ENCODE measurements at places on chromosomes 2 and 18.

DNA sequence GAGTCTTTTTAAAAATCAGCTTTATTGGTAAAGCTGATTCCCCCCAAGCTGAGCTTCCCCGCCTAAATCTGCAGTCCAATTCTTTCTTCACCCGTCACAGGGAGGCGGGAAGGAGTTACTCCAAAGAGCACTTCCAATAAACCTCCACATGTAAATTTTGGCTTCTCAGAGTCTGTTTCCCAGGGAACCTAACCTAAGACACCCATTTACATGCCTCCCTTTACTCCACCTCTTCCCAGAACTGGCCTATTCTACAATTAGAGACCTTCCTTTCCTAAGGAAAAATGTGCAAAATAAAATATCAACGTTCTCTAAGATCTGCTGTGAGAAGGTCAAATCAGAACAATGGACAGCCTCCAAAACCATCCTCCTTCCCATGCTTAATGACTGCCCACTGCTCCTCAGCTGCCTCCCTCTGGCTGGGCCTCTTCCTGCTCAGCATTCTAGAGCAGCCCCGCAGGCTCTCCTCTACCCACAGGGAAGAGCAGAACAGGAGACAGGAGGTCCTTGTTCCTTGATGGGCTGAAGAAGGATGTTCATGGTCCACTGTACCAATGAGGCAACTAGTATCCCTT lies 63.6 kb downstream of the ONECUT2 start:
- DNase-seq = no peak

GRCh38 chr2:154125891-154126290 lies 254.2 kb downstream of the GALNT13 start:
- DNase-seq = no peak

GRCh38 chr2:193965263-193965662 lies 1691.8 kb upstream of the SLC39A10 start:
- no peak for DNase-seq

DNA sequence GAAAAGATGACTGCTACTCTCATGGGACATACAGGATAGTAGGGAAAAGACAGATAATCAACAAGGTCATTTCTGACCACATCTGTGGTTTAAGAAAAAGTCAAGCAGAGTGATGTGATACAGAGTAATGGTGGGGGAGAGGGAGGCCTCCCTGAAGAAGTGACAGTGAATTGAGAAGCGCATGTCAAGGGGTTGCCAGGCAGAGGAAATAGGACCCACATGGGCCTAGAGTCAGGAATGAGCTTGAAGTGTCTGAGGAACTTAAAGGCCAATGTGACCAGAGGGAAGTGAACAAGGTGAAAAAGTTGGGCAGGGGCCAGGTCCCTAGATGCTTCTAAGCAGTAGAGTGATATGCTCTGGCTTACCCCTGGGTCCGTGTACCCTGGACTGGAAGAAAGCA lies 113.5 kb upstream of the PPP1CB start:
- no peak for DNase-seq

DNA sequence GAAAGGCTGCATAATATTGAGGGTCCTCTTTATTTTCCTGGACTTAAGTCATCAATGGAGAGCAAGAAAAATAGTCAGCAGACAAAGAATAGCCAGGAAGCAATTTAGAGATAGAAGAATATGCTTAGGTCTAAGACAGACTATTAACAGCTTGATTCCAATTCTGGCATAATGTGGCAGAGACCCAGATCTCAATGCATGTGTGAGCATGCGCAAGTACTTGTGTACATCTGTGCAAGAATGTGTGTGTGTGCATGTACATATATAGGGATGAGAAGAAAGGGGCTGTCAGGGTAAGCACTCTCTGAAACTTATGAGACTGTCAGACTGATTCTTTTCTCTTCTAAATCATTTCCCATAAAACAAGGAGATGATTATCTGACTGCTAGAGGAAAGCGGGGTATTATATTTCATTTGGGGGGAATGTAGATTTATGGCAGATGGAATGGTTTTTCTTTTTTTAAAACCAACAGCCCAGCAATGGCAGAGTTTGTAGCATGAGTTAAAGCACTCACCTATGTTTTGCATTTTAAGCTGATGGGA lies 381.3 kb upstream of the SPRED2 start:
- no peak for DNase-seq

- no peak for DNase-seq
These were observed 8.8 kb downstream of the RAB1A start for GRCh38 chr2:65120990-65121693.

- DNase-seq = no peak
These were observed 39.8 kb upstream of the DNMT3A start for GRCh38 chr2:25381502-25381901.

DNA sequence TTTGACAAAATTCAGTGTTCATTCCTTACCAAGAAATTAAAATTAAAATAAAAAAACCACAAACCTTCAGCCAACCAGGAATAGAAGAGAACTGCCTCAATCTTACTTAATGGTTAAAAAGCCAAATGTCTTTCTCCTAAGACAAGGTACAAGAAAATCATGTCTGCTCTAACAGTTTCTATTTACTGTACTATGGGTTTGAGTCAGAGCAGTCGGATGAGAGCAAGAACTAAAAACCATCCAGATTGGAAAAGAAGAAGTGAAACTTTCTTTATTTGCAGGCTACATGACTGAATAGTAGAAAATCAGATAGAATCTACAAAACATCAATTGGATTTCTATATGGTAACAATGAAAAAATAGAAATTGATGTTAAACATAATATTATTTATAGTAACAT lies 555.5 kb upstream of the TNP1 start:
- no peak for DNase-seq

DNA sequence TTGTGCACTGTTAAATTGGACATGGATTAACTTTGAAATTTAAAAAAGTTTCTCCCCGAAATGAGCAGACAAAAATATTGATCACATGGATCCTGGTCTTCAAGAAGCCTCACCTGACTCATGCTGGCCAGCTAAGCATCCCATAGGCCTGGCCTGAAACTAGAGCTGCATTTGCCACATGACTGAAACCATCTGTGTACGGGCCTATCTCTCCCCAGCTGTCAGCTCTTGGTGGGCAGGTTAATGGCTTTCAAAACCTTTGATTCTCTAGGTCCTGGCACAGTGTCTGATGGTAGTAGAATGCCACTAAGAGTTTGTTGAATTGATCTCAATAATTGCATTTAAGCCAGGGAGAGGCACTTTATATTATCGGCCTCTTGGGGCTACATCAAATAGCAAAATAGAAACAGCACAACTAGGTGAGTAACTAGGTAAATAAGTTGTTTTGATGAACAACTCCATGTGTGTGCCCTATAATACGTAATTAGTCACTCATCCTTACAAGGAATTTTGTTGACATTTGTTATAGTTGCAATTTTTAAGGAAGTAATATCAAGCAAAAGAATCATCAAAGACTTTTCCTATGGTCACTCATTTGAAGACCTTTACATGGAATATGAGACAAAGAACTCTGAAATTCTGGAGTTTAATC lies 251.1 kb downstream of the SP3 start:
- no peak for DNase-seq

GRCh38 chr2:240468303-240469238 lies 33.1 kb downstream of the GPC1 start:
- no peak for DNase-seq

DNA sequence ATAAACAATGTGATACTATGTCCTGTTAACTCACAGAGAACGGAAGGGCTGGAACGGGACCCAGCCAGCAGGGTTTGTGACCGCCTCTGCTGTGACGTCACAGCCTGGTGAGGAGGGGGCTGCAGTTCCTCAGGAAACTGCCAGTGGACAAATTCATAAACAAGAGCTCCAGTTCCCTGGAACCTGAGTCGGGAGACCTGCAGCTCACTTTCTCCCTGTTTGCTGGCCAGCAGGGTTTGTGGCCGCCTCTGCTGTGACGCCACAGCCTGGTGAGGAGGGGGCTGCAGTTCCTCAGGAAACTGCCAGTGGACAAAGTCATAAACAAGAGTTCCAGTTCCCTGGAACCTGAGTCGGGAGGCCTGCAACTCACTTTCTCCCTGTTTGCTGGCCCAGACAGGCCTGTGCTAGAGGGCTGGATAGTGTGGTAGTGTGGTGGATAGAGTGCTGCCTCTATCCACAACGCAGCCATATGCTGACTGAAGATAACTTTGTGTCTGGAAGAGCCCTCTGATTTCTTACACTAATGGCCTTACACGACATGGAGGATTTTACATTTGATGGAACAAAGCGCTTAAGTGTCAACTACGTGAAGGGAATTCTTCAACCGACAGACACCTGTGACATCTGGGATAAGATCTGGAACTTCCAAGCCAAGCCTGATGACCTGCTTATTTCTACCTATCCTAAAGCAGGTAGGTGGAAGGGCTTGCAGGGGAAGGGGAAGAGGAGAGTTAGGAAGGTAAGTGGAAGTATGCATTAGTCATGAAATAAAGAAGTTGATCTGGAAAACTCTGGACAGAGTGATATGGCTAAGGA lies at the start of gene SULT1C4:
TSS of gene SULT1C4 (plus strand) at position 140 of the 816 bp plus-strand sequence. CDS start at position 524, 384 bp downstream.
- DNase-seq = peak; percentile 64

DNA sequence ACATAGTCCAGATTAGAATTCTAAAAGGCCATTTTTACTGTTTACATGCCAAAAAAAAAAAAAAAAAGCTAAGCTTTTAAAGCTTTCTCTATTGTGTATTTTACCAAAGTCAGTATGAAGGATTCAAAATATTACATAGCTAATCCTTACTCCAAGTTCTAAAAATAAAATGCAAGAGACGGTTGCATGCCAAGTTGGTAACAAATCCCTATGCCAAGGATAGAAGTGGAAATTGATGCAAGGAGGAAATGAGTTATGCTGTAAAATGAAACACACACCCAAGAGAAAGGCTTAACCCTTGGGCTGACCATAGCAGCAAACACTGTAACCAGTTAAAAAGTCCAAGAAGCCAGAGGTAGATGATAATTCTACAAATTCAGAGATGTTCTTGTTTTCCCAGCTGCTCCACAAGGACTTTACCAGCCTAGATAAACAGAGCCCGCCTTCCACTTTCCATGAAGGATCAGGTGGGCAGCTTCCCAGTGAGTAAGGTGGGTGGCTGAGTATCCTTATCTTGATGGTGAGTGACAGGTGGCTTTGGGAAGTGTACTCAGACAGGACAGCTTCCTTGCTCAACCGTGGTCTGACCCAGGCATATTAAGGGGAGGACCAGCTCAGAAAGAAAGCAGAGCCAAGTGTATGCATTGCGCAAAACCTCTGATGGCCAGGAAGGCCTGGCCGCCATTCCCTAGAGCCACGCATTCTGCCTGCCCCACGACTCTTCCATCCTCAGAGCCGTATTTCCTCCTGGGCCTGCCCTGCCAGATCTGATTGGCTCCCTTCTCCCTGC lies 34.4 kb downstream of the ATP8B1 start:
- DNase-seq = no peak

- DNase-seq = no peak
These were observed 5.7 kb upstream of the NOSTRIN start for GRCh38 chr2:168796583-168797285.

- no peak for DNase-seq
These were observed 145.2 kb downstream of the ICOS start for GRCh38 chr2:204081487-204082425.

GRCh38 chr2:175579646-175580045 lies 398.1 kb upstream of the ATP5MC3 start:
- DNase-seq = no peak

DNA sequence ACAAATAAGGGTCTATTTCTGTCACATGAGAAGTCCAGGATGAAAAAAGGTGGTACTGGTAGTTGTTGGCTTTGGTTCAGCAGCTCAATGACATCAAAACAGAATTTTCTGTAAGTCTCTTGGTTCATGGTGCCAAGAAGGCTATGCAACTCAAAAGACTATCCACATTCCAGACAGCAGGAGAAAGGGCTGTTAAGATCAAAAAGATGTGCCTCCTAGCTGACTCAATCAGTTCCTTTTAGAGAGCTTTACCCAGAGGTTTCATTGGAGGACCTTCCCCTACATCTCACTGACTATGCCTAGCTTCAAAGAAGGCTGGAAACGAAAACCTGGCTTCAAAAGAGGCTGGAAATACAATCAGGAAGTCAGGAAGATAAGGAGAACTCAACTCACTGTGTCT lies 98.0 kb downstream of the DYM start:
- no peak for DNase-seq

DNA sequence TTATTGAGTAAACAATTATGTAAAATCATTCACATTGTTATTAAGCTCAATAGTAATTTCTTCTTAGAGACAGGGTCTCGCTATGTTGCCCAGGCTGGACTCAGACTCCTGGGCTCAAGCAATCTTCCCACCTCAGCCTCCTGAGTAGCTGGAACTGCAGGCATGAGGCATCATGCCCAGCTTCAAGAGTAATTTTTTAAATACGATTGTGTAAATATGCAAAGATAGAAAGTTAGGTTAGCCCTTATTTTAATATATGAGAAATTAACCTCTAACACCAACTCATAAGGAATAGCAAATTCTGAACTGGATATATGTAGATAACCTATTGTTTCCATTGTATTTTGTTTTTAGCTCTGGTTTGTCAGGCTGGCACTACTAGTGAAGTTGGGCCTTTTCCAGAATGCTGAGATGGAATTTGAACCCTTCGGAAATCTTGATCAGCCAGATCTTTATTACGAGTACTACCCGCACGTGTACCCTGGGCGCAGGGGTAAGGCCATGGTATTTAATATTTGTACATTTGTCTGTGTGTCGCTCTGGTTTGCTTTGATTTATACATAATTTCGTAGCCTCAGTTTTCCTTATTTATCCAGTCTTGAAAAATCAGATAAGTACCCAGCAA lies 44.8 kb downstream of the TRAPPC12 start:
- DNase-seq = no peak

GRCh38 chr2:25400169-25400568 lies 58.4 kb upstream of the DNMT3A start:
- no peak for DNase-seq

DNA sequence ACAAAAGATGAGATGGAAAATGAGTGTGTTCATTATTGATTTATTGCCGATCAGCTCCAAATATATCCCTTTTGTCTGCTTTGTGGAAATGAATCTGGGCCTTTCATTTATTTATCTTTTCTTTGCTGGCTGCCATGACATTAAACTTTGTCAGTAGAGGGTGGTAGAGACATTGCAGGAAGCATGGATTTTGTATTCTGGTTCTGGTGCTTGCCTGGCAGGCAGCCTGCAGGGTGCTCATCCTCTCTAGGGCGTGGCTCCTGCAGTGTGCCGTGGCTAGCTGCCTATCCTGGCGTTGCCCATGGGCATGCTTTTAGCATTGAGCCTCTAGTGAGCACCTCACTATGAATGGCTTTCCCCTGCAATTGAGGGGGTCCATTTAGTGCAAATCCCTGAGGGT lies 593.1 kb downstream of the RNF144A start:
- no peak for DNase-seq

DNA sequence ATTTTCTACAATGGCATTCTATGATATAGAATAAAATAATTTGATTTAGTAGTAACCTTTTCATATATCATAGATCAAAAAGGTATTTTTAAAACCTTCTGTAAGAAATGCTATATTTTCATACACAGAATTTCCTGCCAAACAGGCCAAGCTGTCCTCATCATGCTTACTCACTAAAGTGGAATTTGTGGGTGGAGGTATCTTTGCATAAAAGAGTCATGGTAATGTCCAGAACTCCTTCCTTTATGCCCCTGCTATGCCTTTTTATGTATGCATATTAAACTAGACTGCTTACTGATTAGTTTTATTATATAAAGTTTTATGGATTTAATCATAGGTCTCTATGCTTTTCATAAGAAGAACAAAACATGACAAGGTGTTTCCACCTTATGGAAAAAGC lies 27.5 kb upstream of the MARCHF7 start:
- no peak for DNase-seq

All from neuronal stem cell (in vitro differentiated cells).